ENCODE measurements at places on chromosomes 11 and 22. TPM values are rescaled to one million over a fixed set of nuclear protein-coding genes. Genes with fewer than 3 reads are reported as not detected.

DNA sequence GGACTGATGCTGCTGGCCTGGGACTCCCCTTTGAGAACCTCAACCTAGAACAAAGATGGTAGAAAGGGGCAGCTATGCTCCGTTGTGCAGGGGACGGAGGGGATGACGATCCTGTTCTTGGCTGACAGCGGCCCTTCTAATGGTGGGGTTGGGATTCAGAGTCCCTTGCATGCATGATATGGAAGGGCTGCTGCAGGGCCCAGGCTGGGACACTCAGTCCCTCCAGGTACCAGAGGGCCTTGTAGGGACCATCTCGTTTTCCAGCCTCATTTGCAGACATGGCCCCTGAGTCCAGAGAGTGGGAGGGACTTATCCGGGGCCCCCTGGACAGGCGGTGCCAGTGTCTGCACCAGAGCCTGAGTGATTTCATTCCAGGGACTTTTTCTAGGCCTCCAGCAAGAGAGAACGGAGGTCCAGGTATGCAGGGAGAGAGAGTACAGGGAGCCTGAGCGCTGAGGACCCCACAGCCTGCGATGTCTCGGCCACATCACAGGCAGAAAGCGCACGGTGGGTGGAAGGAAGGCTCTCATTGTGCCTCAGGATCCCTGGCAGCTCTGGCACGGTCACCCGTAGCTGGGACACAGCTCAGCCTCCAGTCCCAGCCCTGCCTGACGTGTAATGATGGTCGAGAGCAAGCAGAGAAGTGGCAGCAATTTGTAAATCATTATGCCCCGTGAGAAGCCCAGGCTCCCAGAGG is 860.8 kb downstream of the TBC1D22A start:
- no peak for ATAC-seq

DNA sequence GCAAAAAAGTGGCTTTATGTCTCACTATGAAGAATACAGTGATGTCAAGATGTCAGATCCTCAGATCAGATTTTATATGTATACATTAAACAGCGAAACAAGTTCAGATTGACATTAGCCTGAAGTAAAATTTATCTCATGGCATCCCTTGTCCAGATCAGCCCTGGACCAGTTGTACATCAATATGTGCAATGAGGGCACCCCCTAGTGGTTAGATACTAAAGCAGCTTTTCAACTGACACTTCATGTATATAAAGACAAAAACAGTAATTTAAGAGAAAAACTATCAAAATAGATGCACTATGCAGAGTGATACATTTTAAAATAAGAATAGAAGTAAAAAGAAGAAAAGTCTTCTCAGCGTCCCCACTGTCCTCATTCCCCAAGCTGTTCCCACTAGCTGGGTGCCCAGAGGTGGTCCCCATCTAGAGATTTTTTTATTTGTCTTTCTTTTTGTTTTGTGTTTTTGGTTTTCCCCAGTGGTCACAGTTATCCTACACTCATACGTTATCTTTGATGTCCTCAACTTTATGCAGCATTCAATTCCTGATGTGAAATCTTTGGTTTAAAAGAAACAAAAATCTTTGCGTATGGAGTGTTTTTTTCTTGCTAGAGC is 2193.4 kb upstream of the RAG2 start:
- peak; percentile 61 for ATAC-seq

GRCh38 chr11:47161134-47161854 is 15.4 kb downstream of the ARFGAP2 start:
- peak; percentile 75 for ATAC-seq

- no peak for ATAC-seq
These were observed 104.5 kb downstream of the RELT start for GRCh38 chr11:73480677-73481076.

GRCh38 chr22:28466399-28466798 is 213.2 kb downstream of the TTC28 start:
- ATAC-seq = peak; percentile 45

GRCh38 chr11:31871310-31872075 is 60.4 kb upstream of the PAX6 start:
- no peak for ATAC-seq

GRCh38 chr22:17774206-17774925 is at the start of gene BID:
TSS of gene BID (minus strand) at chr22:17774469. CDS start at chr22:17750116, 24,353 bp downstream.
- peak; percentile 56 for ATAC-seq

DNA sequence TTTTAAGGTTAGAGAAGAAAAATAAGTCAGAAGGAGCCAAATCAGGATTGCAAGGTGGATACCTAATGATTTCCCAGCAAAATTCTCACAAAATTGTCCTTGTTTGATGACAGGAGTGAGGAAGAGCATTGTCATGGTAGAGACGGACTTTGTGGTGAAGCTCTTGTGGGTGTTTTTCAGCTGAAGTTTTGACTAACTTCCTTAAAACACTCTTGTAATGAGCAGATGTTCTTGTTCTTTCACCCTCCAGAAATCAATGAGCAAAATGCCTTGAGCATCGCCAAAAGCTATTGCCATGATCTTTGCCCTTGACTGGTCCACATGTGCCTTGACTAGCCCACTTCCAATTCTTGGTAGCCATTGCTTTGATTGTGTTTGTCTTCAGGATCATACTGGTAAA is 20.0 kb downstream of the CALCB start:
- no peak for ATAC-seq

DNA sequence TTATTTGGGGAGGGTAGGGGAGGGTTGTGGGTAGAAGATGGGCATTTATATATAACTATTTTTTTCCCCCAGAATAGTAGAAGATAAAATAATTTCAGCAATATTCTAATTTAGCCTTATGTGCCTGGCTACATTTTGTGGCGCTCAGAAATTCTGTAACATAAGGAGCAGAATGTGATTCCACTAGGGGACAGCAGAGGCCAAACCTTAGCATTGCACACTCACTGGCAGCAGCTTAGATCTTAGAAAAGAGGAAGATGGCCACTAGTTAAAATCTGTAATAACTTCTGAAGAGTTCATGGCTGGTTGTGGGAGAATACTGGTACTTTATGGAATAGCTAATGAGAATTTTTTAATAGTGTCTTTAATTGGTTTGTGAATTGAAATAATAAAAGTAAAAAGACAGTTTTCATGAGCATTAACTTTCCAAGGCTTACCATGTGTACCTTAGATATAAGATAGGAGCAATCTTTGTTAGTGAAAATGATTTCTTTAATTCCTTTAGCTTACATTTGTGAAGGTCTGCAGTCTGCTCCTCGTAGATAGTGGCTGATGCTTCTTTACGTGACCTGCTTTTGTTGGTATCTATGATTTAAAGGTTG is 33.1 kb downstream of the DDX10 start:
- ATAC-seq = peak; percentile 77

DNA sequence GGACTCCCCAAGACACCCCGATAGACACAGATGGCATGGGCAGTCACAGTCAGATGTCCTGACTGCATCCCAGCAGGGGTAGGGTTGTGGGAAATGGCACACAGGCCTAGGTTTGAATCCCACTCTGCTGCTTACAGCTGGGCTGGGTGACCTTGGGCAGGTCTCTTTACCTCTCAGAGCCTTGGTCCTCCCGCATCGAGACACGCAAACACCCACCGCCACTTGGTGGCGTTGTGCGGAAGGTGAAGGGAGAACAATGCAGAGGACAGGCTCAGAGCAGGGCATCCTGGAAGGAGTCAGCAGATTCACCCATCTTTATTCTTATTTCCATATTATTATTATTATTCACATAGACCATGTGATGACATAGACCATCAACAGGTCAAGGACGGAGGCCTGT is 140.5 kb downstream of the MIAT start:
- ATAC-seq = no peak

- peak; percentile 85 for ATAC-seq
These were observed 203.9 kb upstream of the BLID start for GRCh38 chr11:122319691-122320620.

DNA sequence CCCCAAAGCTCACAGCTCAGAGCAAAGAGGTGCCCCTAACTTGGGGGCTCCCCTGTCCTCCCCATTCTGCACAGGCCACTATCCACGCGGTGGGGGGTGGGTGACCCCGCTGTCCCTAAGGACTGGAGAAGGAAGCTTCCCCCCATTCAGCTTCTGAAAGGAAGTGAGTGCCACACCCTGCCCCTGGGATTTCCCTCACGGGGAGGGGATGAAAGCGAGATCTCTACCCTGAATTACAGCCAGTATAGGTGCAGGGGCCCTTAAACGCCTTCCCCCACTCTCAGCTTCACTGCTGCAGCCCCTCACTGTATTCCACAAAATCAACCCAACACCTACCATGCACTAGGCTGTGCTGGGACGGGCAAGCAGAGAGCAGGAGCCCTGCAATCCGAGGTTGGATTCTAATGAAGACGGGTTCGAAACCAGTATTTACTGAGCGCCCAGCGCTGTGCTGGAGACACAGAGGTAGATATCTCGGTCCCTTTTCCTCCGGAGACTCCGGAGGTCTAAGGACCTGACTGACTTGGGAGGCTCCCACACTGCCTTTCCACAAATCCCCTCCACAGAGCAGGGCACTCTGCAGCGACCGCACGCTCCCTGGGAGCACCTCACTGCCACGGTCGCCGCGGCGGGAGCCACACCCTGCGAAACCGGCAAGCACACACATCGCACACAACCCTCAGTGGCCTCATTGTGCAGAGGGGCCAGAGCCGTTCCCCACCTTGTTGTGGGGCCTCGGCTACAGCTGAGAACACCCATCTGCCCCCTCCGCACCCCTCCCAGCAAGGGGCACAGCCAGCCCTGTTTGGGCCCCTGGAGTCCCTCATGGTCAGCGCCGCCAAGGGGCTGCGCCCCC is 1.8 kb downstream of the AHNAK start:
- ATAC-seq = peak; percentile 24

DNA sequence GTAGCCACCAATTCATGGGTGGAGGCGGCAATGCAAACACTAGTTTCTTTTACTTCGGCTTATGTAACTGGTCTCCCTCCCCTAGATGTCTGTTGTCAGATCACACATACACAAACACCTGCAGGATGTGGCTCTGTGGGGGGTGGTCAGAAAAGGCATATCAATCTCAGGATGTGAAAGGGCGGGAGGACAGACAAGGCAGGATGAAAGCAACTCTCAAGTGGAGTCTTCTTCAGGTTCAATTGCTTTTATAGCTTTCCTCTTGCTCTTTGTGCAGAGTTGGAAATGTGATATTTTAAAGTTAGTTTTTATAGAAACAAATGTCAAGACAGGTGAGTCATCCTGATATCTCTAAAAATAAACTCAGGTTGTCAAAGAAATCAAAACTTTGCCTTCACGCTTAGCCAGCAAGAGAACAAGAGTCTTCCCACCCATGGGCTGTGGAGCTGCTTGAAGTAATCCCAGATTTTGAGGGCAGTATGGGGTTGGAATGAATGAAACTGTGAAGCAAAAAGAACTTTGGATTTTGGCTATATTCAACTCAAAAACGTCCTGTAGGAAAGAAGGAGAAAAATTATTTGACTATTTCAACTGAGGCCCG is 423.4 kb downstream of the GUCY1A2 start:
- no peak for ATAC-seq

- ATAC-seq = no peak
These were observed 15.0 kb downstream of the SART1 start for GRCh38 chr11:65976216-65977176.

DNA sequence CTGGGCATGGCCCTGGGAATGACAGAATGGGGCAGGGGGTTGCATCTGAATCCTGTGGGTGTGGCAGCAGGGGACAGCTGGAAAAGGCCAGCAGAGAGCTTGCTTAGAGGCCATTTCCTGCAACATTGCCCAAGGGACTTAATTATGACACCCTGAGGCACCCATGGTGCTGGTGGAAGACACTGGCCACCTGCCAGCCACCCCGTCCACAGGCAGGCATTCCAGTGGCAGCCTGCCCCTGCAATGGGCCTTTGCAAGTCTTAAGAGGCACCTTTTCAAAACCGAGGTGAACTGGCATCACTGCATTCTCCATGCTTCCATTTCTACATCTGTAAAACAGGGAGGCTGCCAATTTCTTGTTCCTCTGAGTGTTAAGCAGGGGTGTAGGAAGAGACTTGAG is 21.6 kb upstream of the SUSD2 start:
- ATAC-seq = no peak

DNA sequence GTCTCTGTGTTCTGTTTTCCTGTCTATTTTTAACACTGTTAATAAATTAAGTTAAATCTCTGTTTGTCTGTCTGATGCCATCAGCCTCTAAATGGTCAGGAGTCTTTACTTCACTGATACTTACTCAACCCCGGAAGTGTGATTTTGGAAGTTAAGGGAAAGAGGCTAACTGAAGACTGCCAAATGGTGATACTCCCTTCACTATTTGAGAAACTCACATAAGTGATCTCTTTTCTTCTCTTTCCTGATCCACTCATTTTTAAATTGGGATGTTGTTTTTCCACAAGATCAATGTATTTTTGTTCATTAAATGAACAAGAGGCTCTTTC is 389 bp upstream of the CASP12 start:
- no peak for ATAC-seq

DNA sequence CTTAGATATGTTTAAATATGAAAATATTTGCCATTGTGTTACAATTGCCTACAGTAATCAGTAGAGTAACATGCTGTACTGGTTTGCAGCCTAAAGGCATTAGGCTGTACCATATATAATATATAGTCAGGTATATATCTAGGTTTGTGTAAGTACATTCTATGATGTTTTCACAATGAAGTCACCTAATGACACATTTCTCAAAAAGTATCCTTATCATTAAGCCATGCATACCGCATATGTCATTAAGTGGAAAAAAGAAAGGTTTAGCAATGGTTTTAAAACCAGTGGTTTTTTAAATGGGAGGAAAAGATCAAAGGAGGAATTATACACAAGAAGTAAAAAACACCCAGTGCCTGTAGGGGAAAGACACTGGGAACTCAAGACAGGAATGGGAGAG is 122.7 kb downstream of the RBFOX2 start:
- no peak for ATAC-seq

- no peak for ATAC-seq
These were observed 4.4 kb downstream of the TMEM258 start for GRCh38 chr11:61787928-61788491.

GRCh38 chr11:82663535-82663934 is 70.1 kb downstream of the FAM181B start:
- peak; percentile 34 for ATAC-seq

DNA sequence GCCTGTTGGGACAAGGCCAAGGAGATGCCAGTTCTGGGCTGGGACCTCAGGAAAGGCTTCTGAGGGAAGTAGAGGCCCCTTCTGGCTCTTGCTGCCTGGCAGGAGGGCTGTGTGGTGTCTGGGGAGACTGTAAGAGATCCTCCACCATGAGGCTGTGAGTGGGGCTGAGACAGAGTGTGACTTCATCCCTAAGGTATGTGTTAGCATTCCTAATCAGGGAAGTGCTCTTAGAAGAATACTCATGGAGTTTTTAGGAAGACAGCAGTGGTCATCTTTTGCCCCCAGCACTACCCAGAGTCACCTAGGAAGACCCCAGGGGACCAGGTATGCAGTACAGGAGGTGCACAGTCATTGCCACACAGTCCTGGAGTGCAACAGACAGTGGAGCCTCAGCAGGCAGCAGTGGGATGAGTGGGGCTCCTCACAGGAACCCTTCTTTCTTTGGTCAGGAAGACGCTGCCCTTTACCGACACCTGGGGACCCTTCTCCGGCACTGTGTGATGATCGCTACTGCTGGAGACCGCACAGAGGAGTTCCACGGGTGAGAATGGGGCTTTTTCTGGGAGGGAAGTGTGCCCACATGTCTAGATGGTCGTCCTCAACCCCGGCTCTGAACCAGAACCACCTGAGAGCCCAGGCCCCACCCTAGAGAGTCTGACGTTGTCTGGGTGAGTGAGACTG is 2.8 kb downstream of the RIC8A start:
- ATAC-seq = no peak

The FXYD6 gene
- 0.18 TPM for total RNA-seq

The IL10RA gene
- 0.92 TPM for total RNA-seq

The FGF19 gene
- total RNA-seq = 0.21 TPM

The ADM2 gene
- total RNA-seq = 1.0 TPM

The PGA3 gene
- total RNA-seq = 0.49 TPM

The OR10D3 gene
- 0.17 TPM for total RNA-seq

The KRTAP5-2 gene
- 5.2 TPM for total RNA-seq

The RNF214 gene
- total RNA-seq = 20.6 TPM

The NAV2 gene
- 10.0 TPM for total RNA-seq

The FAT3 gene
- total RNA-seq = 0.73 TPM

The OR6T1 gene
- not detected for total RNA-seq

Measured in motor neuron (in vitro differentiated cells).